Umbilical cord (tissue), 2 donors: ENCODE measurements at places on chromosomes 4 and X. TPM values are rescaled to one million over a fixed set of nuclear protein-coding genes. Genes with fewer than 3 reads are reported as not detected.

DNA sequence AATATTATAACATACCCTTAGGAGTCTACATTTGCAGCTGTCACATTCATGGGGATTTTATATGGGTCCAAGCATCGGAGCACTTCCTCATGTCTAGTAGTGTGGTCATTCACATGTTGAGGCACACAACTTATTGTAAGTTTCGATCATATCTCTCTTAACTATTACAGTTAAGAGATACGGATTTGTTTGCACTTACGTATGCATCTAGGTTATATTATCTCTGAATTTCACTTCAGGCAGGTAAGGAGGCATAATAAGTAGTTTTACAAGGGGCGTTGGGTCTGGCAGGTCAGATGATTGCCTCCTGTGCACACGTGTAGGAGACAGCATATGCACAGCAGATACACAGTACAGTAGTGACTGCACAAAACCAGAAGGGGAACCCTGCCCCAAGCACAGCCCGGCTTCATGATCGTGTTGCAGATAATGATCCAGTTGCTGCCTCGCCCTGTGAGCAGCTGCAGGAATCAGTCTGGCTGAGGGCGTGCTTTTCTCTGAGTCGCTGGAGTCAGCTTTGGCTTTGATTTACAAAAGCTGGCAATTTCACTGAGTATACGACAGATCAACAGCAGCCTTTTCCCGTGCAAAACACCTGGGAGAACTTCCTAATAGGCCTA, 302.9 kb upstream of the GATB start:
- DNase-seq: peak; percentile 76

DNA sequence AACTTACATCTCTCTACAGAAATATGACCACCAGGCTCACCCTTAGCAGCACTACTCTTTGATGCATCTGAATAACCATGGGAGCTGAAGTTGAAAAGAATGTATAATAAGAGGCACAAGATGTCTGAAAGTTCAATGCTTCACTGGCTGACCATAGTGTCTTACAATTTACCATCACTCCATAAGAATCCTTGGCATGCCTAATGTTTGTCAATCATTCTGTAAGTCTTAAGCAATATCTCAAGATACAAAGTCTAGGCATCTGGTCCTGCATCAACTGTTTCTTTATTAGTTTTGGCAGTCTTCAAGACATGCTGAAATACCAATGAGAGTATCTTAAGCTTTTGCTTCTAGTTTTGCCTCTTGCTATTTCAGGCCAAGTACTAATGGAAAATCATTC, 755.5 kb downstream of the STIM2 start:
- peak; percentile 4 for DNase-seq

GRCh38 chr4:15470128-15470475, 420 bp downstream of the CC2D2A start:
- peak; percentile 55 for DNase-seq

GRCh38 chrX:72712094-72712755, 1.9 kb downstream of the PHKA1 start:
- DNase-seq: peak; percentile 11

GRCh38 chr4:113467581-113467980, 294.0 kb downstream of the CAMK2D start:
- peak; percentile 41 for DNase-seq

GRCh38 chr4:61277785-61278760, 77.9 kb downstream of the ADGRL3 start:
- DNase-seq: peak; percentile 52

- DNase-seq: no peak
Observed at GRCh38 chrX:9528498-9528897, 63.6 kb downstream of the TBL1X start.

The TRIM60 gene
- 2.2 TPM for total RNA-seq
